Brain microvascular endothelial cell (primary cell): ENCODE measurements at places on chromosomes 16 and 17.

- DNase-seq = no peak
Measured at GRCh38 chr17:17204041-17204591, 2.0 kb downstream of the PLD6 start.

GRCh38 chr16:6641091-6641490 is 691.6 kb upstream of the RBFOX1 start:
- no peak for DNase-seq

GRCh38 chr17:50177983-50178834 is 12.4 kb downstream of the SGCA start:
- peak; percentile 97 for DNase-seq

GRCh38 chr17:29585080-29585751 is 4.2 kb downstream of the GIT1 start:
- DNase-seq = no peak

GRCh38 chr17:67467500-67468455 is 90.7 kb downstream of the PITPNC1 start:
- DNase-seq = no peak

DNA sequence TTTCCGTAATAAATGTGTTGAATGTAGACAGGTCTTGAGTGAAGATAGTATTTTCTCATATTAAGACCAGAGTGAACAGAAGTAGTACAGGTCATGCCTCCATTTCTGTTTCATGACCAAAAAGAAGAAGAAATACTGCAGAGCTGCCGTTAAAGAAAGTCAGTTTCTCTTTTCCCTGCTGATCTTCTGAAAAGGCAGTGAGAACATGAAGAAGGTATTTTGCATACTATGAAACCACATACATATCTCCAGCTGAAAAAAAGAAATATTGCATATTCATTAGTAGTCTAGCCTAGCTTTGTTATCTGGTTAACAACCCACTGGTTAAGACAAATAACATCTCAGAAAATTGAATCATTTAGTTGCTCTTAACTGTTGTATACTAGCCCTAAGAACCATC is 138.4 kb downstream of the PHKB start:
- no peak for DNase-seq

DNA sequence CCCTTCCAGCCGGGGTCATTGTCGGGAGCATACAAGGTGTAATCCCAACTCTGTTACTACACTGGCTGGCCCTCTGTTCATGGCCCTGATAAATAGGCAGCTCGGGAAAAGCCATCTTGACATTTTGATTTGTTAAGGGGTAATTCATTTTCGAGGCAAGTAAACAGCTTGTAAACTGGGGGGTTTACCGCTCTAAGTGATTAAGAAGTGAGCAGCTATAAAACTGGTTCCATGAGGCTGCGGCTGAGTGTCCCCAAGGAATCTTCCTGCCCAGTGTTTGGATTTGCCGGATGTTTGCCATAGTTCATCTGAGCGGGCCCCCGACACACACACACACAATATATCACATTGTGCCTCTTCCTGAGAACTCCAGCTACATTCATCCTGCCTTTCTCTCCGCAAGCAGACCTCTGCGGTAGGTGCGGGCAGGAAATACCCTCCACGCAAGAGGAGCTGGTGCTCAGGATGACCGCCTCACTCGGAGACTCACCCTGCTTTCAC is 92.2 kb downstream of the SOCS1 start:
- no peak for DNase-seq

DNA sequence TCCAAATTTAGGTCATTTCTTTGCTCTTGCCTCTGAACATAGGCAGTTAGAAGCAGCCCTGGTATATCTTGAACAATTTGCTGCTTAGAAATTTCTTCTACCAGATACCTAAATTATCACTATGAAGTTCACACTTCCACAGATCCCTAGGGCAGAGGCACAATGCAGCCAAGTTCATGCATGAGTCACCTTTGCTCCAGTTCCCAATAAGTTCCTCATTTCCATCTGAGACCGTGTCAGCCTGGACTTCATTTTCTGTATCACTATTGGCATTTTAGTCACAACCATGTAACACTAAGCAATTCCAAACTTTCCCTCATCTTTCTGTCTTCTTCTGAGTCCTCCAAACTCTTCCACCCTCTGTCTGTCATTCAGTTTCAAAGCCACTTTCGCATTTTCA is 45.0 kb downstream of the KCNJ16 start:
- no peak for DNase-seq

DNA sequence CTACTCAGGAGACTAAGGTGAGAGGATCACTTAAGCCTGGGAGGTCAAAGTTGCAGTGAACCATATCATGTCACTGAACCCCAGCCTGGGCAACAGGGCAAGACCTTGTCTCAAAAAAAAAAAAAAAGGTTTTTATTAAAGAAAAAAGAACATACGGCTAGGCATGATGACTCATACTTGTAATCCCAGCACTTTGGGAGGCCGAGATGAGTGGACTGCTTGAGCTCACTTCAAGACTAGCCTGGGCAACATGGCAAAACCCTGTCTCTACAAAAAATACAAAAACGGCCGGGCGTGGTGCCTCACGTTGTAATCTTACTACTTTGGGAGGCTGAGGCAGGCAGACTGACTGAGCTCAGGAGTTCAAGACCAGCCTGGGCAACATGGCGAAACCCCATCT is 38.4 kb downstream of the RANBP10 start:
- DNase-seq = peak; percentile 77

- no peak for DNase-seq
Measured at GRCh38 chr16:19636436-19637267, 81.1 kb downstream of the VPS35L start.

DNA sequence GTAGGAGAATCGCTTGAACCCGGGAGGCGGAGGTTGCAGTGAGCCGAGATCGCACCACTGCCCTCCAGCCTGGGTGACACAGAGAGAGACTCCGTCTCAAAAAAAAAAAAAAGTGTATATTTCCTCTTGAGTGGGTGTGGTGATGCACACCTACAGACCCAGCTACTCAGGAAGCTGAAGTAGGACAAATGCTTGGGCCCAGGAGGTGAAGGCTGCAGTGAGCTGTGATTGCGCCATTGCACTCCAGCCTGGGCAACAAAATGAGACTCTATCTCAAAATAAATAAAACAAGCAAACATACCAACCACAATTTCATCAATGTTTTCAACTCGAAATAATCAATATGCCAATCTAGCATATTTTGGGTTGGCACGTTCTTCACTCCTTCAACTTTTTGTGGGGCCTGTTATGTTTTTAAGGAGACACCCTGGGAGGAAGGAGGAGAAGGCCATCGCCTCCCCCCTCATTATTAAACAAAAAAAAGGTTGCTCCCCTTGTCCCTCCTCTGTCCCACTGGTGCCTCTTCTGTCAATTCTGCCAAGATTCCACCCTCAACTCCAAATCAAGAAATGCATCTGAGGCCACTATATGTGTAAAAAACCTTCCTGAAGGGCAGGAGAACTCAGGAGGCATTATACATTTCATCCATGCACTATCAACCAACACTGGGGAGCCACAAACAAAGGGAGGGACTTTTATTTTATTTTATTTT is 52.4 kb upstream of the ATF7IP2 start:
- no peak for DNase-seq

DNA sequence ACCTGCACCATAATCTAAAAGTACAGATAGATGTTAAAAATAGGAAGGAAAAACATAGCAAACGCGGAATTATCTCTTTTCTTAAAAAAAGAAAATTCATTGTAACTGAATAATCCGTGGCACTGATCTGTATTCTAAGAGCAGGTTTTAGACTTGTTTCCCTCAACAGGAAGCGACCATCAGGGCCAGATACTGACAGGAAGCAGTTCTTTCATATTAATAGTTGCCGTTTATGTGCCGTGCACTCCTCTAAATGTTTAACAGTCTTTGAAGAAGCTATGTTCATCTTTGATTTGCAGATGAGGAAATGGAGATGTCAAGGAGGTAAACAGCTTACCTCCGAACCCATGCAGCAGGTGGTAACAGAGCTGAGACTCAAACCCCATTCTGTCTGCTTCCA is 23.6 kb downstream of the DYNLRB2 start:
- no peak for DNase-seq

DNA sequence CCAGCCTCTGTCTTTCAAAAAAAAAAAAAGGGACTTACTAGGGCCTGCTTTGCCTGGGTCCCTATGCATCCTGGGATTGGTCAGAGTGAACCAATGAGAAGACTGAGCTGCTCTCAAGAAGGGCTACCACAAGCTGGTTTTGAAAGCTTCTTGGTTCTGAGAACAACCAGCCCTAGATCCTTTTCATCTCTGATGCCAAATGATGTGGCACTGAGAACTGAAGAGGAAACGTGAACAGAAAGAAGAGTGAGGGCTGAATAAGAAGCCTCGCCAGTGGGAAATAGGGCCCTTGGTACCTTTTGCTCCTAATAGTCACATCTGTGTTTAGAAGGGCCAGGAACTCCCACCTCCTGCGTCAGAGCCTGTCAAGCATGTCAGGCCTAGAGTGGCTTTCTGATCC is 10.7 kb downstream of the TACO1 start:
- DNase-seq = no peak

- DNase-seq = no peak
Measured at GRCh38 chr17:1555651-1556471, 6.7 kb downstream of the PITPNA start.

DNA sequence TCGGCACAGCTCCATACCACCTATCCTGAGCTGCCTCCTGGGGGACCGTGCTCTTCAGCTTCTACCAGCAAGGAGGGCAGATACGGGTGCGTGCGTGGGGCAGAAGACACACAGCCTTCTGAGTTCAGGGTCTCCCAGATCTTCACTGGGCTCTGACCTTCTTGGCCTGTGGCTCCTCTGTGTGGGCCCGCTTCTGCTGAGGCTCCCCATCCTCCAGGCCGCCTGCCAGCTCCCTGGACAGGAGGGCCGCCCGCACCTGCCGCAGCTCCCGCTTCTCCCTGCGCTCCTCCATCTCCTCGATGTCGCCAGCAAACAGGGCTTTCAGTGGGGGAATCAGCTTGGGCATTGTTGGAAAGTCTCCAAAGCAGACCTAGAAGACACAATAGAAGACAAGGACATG is 25.2 kb downstream of the ELAC2 start:
- no peak for DNase-seq

DNA sequence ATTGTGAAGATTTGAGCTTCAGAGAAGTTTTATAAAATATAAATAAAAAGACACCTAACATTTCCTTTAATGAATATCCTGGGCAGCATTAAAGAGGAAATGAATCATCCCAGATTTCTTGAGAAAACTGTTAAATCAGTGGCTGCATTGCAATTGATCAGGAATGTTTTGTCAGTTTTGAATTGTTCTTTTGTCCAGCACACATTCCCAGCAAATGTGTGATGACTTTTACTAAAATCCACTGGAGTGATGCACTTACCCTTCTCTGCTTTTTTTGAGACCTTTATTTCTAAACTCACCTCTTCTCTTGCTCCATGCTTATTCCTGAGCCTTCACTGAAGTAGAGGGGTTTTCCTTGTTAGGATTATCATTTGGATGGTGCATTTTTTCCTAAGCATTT is 1307.2 kb downstream of the CDH8 start:
- no peak for DNase-seq

- DNase-seq = peak; percentile 66
Measured at GRCh38 chr16:69595127-69596036, 29.6 kb downstream of the NFAT5 start.

GRCh38 chr17:35870906-35871819 is 2.5 kb upstream of the HEATR9 start:
- DNase-seq = no peak

DNA sequence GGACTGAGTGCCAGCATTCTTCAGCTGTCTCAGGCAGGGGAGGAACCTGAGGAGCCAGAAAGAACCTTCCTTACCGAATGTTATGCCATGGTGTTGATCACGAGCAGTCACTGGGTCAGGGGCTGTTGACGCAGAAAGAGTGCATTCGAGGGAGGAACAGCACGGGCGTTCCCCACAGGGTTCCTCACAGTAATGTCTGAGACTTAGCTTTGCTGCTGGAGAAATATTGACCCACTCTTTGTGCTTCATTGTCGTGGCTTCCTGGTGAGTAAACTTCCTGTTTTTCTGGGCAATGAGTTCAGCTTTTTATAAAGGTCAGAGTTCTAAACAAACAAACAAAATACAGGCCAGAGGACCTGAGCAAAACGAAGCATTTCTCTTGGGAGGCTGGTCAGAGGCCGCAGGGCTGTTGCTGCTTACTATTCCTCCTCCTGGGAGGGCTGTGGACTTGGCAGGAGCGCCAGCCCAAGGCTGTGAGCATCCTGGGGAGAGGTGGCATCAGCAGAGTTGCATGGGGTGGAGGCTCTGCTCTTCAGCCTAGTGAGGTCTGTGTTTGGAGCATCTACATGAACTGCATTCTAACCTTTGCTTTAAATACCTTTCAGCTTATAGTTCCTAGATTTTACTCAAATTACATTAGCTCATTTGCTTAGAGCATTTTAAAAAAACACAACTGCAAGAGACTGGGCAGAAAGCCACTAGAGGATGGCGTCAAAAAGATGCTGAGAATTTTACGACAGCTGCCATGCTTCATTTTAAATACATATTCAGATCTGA is 143.1 kb upstream of the CACNG5 start:
- peak; percentile 62 for DNase-seq

DNA sequence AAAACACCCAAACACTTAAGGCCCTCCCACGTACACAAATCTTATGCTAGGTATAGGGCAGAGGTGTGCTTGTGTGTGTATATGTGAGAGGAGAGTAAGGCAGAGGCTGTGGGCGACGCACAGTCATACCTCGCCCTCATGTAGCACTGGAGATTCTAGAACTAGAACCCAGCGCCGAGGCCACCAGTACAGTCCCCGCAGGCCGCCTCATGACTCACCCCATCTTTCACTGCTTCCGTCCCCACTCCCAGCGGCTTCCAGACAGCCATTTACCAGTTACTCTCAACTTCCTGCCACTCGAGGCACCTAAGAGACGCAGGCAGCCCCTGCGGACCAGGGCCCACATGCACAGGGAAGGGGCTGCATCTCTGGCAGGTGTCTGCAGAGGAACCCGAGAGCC is 23.2 kb upstream of the CYTH1 start:
- DNase-seq = no peak

DNA sequence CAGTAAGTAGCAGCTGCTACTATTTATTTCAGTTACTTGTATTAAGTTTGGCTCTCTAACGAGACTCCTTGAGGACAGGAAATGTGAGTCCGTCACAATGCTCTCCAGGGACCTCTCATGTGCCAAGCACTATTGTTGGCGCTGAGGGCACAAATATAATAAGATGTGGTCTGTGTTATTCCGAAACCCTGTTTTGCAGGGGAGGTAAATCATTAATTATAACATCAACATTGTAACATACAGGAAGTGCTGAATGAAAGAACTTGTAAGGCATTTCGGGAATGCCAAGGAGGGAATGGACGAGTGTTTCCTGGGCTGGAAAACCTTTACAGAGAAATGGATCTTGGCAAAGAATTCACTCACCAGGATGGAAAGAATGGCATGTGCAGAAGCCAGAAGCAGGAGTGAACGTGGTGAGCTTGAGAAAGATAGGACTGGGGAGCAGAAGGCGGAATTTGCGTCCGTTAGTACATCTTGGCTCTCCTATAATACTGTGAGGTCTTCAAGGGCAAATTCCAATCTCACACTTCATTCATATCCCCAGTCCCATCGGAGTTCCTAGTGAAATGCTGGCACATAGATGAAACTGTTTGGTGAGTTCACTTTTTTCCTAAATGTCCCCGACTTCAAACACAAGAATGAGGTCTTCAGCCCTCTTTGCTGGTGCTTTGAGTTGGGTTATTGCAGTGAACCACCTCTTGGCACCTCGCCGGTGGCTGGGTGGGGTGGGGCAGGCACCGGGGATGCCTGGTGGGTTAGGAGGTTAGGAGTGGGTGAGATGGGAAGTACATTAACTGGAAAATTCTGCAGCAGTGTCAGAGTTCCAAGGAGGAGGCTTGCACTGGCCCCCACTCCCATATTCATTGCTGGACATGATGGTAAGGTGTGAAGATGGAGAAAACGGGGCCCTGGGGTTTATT is 11.5 kb downstream of the TAC4 start:
- DNase-seq = peak; percentile 17

GRCh38 chr17:78395155-78395554 is 16.7 kb downstream of the PGS1 start:
- DNase-seq = no peak
